ENCODE measurements at places on chromosomes 5 and 9.

- DNase-seq: no peak
Measured at GRCh38 chr9:124345063-124345462, 70.2 kb downstream of the PSMB7 start.

GRCh38 chr9:136799079-136799853, 3.1 kb downstream of the CCDC183 start:
- no peak for DNase-seq

- no peak for DNase-seq
Measured at GRCh38 chr5:131944702-131945550, 537 bp downstream of the MEIKIN start.

DNA sequence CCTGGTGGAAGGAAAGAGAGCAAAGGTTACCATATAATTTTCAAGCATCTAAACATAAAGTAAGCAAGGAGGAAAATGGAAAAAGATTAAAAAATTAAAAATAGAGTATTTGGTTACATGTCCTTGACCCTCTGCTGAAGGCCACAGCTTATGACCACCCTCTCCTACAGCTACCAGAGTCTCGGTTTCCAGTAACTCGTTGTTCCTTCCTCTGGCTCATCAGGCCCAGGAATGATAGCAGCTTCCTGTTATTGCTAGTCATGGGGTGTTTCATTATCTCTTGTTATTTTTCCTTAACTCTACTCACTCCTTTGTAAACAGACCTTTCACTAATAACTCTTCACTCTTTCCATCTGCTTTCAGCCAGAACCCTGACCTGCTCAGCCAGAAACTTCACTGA, 102.2 kb downstream of the YTHDC2 start:
- no peak for DNase-seq

GRCh38 chr9:114450833-114451706, 54.2 kb downstream of the WHRN start:
- no peak for DNase-seq

- no peak for DNase-seq
Measured at GRCh38 chr5:10634562-10634961, 70.7 kb downstream of the ANKRD33B start.

All from stimulated activated CD8-positive, alpha-beta memory T cell treated with anti-CD3 and anti-CD28 coated beads, Interleukin-12 subunit alpha, Interleukin-12 subunit beta, amount 100 ng/mL, for 1 hour (primary cell).